ENCODE measurements at places on chromosomes 6 and 20. TPM values are rescaled to one million over a fixed set of nuclear protein-coding genes. Genes with fewer than 3 reads are reported as not detected.

The BPIFB2 gene
- not detected for total RNA-seq

The SYNDIG1 gene
- total RNA-seq: 1.5 TPM

The VSTM2L gene
- total RNA-seq: 7.1 TPM

The STMND1 gene
- not detected for total RNA-seq

The FOXP4 gene
- total RNA-seq: 21.8 TPM

The EDEM2 gene
- total RNA-seq: 47.4 TPM
